Ascending aorta (tissue), 2 donors: ENCODE measurements at places on chromosomes 2 and 18. TPM values are rescaled to one million over a fixed set of nuclear protein-coding genes. Genes with fewer than 3 reads are reported as not detected.

- H3K4me3 ChIP-seq, result peak overlapping the region; percentile 77
- H3K27me3 ChIP-seq, result no peaks in the 10 kb centered on the region
- no peak for DNase-seq
- peaks cover 7% of the 10 kb centered on the region for H3K4me1 ChIP-seq
- H3K27ac ChIP-seq, result peak overlapping the region; percentile 88
Observed at GRCh38 chr2:54455131-54455562, 980 bp upstream of the SPTBN1 start.

DNA sequence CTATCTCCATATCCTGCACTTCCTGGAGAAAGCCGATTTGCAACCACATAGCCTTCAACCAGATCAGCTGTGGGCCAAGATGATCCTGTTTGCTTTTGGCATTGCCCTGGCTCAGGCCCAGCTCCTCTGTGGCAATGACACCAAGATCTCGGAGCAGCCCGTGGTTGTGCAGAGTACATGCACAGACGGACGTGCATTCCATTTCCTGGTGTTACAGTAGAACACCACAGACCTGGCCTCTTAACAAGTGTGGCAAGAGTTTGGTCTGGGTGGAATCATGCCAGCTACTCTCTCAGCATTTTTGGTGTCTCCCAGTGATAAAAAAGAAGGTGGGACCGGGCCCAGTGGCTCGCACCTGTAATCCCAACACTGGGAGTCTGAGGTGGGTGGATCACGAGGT is 20.0 kb downstream of the MALT1 start:
- H3K4me1 ChIP-seq, result no peaks in the 10 kb centered on the region
- H3K4me3 ChIP-seq, result no peak overlapping the region
- H3K27ac ChIP-seq, result no peak overlapping the region
- no peak for DNase-seq
- H3K36me3 ChIP-seq, result peaks cover 3% of the 10 kb centered on the region
- H3K27me3 ChIP-seq, result no peaks in the 10 kb centered on the region

- DNase-seq, result no peak
- no peaks in the 10 kb centered on the region for H3K36me3 ChIP-seq
- H3K4me3 ChIP-seq, result no peak overlapping the region
- no peaks in the 10 kb centered on the region for H3K27me3 ChIP-seq
- no peak overlapping the region for H3K27ac ChIP-seq
- H3K4me1 ChIP-seq, result peaks cover 4% of the 10 kb centered on the region
Observed at GRCh38 chr2:19540739-19541525, 182.5 kb upstream of the OSR1 start.

- DNase-seq, result no peak
- no peaks in the 10 kb centered on the region for H3K27me3 ChIP-seq
- H3K36me3 ChIP-seq, result no peaks in the 10 kb centered on the region
- H3K27ac ChIP-seq, result no peak overlapping the region
Observed at GRCh38 chr2:15729709-15730544, 138.3 kb downstream of the DDX1 start.

ASXL3 gene
- 6.6 TPM for total RNA-seq

RBFA gene
- total RNA-seq, result 23.1 TPM
